ENCODE measurements at places on chromosomes 11 and 22.

DNA sequence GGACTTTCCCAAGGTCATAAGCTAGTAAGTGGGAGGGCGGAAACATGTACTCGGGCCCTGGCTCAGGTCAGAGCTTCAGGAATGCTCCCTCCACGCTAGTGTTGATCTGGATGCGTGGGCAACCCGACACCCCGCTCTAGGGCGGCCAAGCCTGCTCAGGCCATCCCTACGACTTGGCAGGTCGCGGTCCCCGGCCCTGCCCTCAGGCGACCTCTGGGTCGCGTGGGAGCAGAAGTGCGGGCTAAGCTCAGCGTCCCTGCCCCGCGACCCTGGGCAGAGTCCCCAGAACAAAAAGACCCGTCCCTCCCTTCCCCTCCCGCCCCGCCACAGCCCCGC lies 781 bp upstream of the TEF start:
- no peak for DNase-seq

- DNase-seq, result no peak
Observed at GRCh38 chr11:69411257-69411924, 70.1 kb upstream of the LINC01488 start.

GRCh38 chr11:74185695-74186094 lies 14.6 kb downstream of the PPME1 start:
- no peak for DNase-seq

DNA sequence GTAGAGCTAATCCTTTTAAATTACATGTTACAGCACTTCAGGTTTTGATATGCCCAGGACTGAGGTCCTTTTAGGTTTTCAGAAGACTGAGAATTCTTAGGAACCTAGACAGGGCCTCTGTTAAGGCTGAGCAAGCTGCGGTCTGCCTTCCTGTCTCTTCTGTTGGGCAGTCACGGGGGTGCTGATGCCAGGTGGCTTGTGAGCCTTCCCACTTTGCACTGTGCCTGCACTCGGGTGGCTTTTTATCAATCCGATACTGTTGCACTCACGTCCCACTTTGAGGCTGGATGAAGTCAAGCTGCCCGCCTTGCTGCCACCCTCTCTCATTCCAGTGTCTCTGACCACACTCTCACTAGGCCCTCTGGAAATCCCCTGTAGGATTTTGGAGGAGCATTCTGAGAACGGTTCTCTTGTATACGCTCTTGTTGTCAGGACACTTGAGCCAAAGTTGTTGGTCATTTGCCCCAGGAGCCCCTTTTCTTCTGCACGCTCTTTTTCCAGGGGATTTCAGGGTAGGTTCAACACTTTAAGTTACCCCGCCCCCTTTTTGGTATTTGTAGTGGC lies 141.8 kb downstream of the TEAD1 start:
- DNase-seq, result no peak

DNA sequence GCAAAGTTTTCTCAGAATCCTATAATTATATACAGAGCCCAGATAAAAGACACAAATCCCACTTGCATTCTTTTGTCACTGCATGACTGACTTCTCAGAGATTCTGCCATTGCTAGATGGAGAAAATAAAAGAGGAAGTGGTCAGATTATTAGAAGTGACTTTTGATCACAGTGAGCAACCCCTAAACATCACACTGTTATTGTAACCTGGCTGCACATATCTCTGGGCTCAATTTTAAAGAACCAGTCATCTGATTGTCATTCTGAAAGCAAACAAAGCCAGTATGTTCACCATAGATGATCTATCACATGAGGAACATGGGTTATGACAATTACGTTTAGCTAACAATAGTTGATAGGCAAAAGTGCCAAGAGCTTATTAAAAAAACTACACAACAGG lies 47.8 kb downstream of the COPB1 start:
- no peak for DNase-seq

GRCh38 chr11:134063991-134064747 lies 4.7 kb upstream of the JAM3 start:
- no peak for DNase-seq

- no peak for DNase-seq
Observed at GRCh38 chr11:118883368-118884071, at the start of gene CXCR5. TSS of gene CXCR5 (plus strand) at chr11:118883892. CDS start at chr11:118883942, 50 bp downstream.

- no peak for DNase-seq
Observed at GRCh38 chr22:40894417-40894816, 32.5 kb upstream of the DNAJB7 start.

GRCh38 chr22:38213990-38214301 lies 12.2 kb downstream of the MAFF start:
- no peak for DNase-seq

DNA sequence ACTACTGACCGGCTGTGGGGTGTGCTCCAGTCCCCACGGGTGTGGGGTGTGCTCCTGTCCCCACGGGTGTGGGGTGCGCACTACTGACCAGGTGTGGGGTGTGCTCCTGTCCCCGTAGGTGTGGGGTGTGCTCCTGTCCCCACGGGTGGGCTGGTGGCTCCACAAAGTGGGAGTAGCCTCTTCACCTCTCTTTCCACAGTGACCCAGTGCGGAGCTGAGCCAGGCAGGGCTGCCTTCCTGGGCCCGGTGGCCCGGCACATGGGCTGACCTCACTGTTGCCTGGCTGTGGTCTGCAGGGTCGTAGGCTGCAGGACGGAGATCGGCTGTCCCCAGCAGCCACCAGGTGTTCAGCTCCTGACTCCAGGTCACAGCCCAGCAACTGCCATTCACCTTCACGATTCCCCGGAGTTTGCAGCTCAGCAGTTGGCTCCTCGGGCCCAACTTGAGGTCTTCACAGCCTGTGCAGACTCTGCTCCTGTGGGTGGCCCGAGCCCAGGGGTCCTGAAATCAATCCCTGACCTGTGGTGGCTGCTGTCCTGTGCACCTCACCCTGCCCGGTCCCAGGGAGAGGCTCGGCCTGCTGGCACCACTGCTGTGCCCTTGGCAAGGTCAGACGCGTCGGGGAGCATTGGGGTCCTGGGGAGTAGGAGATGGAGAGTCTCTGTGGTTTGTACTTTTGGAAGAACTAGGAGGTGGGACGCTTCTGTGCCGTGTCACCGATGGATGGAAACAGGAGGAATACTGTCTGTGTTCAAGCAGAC lies 414.3 kb downstream of the TBC1D22A start:
- DNase-seq, result no peak

DNA sequence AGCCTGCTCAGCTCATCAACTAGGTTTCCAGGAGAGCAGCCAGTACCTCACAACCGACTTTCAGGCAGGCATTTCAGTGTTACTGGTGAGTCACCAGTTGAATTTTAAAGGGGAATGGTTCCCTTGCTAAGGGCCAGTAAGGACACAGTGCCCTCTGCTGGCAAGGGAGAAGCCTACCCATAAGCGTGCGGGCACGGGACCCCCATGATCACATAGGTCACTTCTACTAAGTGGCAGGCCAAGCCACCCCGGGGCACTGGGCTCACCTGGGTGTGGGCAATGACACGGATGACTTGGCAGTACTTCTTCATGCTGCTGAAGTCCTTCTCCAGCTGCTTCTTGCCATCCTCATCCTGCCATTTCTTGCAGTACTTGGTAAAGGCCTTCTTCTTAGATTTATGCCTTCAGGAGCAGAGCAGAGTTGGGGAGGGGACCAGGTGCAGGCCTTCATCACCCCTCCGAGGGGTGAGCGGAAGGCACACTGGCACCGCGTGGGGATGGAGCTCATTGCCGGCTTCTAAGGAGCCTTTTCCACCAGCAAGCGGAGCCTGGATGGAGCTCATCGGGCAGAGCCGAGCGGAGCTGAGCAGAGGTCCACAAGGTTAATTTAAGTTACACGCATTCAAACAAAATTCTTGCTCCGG lies 2.9 kb downstream of the RPL3 start:
- peak; percentile 42 for DNase-seq

- no peak for DNase-seq
Observed at GRCh38 chr11:79119491-79120284, 321.1 kb downstream of the TENM4 start.

DNA sequence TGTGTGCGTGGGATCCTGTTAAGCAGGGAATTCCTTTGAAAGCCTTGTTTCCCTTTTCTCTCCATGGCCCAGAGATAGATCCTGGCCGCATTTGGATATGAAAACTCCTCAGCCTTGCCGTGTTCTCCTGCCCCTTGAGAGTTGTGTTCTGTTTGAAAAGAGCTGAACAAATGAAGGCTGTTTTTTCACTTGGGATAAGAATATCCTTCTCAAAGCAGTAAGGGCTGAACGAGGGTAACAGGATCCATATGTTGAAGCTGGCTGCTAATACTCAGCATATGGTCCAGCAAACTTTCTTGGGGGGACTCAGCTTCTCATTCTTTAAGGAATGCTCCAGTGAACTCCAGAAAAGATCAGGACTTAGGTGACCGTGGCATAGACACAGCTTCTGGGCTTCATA lies 114.5 kb upstream of the TTC12 start:
- no peak for DNase-seq

GRCh38 chr11:124339396-124340141 lies 19.6 kb upstream of the OR8D2 start:
- no peak for DNase-seq

DNA sequence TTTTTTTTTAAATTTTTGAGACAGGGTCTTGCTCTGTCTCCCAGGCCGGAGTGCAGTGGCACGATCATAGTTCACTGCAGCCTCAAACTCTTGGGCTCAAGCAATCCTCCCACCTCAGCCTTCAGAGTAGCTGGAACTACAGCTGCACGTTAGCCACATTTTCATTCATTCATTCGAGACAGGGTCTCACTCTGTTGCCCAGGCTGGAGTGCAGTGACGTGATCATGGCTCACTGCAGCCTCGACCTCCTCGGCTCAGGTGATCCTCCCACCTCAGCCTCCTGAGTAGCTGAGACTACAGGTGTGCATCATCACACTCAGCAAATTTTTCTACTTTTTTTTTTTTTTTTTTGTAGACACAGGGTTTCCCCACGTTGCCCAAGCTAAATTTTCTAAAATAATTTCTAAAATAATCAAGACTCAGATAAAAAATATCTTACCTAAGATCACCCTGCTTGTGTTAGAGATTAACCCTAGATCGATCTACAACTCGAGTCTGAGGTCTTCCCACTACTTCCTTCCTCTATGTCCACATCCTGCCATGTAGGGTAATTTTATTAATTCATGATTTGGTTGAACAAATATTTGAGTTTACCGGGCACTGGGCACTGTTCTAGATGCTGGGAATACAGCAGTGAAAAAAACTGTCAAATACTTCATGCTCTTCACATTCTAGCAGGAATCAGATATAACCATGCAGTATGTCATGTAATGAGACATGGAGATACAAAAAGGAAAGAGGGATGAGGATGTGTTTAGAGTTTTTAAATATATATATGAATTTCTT lies 15.1 kb downstream of the EIF4G2 start:
- DNase-seq, result no peak

GRCh38 chr11:55658608-55659007 lies 3.4 kb upstream of the OR4C6 start:
- DNase-seq, result no peak

- DNase-seq, result no peak
Observed at GRCh38 chr11:96187822-96188221, 155.2 kb downstream of the MAML2 start.

GRCh38 chr22:21624120-21624879 lies 5.5 kb downstream of the YDJC start:
- no peak for DNase-seq

DNA sequence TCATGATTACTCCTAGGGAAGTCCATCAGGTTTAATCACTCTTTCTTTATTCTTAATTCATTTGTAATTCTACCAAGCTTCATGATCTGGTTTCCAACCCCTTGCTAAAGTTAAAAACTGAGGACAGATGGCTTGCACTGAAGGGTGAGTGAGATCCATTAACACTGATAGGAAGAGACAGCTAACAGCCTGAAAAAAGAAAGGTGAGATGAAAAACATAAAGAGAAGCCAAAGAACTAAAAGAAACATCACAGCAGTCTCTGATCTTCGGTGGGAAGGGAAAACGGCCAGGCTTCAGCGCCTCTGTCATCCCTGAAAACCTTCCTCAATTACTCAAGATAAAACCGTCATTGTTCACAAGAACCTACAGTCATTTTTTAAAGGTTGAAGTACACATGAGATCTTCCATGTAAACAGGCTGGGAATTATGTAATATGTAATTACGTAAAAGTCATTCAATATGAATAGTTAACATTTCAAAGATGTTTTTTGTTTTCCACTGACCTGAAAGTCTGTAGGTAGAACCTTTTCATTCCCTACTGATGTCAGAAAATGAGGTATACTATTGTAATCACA lies 41.3 kb downstream of the VSIG10L2 start:
- no peak for DNase-seq

DNA sequence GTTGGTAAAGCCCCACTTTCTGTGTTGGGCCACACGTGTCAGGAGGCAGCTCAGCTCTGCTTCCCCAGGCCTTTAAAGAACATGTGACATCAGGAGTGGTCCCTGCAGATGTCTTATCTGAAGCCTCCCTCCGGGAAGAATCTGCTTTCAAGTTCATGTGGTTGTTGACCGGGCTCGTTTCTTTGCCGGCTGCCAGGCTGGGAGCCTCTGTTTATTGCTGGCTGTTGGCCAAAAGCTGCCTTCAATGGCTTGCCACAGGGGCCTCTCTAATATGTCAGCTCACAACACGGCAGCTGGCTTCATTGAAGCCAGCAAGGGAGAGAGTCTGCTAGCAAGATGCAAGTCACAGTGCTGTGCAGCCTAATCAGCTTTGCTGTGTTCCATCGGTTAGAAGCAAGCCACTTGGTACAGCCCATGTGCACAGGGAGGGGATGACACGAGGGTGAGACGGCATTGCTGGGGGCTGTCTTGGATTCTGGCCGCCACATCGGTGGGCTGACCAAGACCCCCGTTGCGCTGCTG lies 14.6 kb downstream of the MRGPRF start:
- no peak for DNase-seq

GRCh38 chr11:73429121-73429750 lies 53.0 kb downstream of the RELT start:
- no peak for DNase-seq

GRCh38 chr11:65291613-65292012 lies 23.1 kb upstream of the CDC42EP2 start:
- no peak for DNase-seq

DNA sequence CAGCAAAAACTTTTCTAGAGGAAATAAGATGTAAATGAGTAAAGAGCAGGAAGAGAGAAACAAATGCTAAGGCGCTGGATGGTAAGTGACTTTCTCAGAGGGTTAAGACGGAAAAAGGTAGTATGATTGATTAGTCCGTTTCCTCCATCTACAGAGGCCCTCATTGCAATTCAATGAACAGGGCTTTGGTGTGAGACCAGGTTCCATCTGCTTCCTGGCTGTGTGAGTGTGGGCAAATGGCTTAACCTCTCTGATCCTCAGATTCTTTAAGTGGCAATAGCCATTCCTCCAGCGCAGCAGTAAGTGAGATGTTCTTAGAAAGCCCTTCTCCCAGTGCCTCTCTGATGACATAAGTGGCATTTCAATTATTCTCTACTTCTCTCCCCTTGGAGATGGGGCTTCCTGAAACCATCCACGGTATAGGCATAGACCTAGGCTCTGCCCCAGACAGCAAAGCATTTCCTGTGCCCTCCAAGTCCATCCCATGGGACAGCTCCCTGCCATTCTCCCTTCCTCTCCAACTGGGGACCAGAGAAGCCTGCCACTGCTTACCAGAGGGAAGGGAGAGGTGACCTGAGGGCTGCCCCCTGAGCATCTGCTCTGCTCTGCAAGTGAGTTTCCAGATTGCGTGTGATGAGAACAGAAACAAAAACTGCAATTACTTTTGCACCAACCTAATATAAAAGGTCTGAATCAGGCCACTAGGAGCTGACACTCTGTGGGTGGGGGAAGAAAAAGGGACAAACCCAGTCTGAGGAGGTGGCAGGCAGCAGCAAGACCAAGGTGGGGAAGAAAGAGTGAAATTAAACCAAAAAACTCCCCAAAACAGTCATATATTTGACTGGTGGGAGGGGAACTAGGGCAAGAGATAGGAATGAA lies 12.7 kb upstream of the CD44 start:
- no peak for DNase-seq

- no peak for DNase-seq
Observed at GRCh38 chr22:38403812-38404211, 51.2 kb downstream of the KCNJ4 start.
